NCI-H2081 treated with DMSO at 0.1 percent for 48 hours (cell line): ENCODE measurements at places on chromosomes 5 and 9.

DNA sequence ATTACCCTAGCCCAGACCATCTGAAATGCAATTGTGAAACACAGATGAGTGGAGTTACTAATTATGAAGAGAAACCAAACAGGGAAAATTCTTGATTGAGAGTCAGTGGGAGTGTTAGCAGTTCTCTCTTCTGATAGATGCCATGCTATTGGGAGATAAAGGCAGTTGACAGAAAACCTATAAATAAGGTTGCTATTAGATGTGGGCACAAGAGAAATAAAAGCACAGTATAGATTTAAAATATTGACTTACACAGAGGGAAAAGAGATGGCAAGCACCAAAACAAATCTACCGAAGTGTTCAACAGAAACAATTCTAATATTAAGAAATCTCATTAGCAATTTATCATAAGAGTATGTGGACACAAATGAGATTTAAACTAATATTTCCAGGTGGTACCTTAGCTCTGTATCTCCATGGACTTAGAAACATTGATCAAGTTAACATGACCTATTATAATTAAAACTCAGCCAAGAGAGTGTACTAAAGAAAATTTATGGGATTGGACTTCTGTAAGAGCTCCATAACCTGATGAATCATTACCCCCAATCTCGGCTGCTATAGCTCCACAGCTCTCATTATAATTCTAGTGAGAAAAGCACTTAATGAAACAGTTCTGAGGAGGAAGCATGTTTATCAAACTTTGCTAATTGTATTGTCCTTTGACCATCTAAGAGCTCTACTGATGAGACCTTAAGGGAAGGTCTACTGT is 665.0 kb upstream of the RIOK2 start:
- DNase-seq, result no peak

DNA sequence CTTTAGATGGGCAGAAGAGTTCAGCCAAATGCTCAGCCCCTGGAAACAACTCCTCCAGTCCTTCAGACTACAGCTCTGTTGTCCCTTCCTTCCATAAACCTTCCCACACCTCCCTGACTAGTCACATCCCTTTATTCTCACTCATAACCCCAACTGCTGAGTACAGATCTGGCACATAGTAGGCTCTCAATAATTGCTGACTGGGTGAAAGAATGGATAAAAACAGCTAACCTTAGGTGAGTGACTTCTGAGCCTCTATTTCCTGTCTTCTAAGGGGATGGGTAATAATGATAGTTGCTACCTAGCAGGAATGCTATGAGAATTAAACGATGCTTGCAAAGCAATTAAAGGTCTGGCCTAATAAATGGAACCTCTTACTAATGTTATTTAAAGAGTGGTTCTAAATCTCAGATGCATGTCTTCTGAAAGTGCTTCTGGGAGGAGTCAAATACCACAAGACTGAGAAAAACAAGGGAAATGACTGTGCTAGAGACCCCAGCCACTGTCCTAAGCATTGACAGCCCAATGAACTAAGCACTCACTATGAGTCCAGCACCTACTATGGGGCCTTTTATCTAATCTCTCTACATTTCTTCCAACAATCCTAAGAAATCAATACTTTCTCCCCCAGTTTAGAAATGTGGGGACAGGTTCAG is 2.5 kb upstream of the NR6A1 start:
- DNase-seq, result no peak

DNA sequence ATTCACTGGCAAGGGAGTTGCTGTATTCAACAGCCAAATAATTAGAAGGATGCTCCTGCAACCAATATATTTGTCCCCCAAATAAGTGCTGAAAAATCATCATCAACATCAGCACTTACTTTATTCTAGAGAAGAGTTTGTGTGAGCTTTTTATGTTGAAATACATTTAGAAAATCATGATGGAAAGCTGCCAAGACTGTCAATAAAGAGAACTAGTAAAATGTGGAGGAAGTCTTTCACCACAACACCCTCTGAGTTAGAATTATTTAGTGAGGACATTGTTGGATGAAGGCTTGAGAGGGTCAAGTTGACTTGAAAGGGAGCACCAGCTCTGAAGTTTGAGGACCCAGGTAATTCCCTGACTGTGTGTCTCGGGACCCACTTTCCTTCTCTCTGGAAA is 100.2 kb upstream of the TBCA start:
- DNase-seq, result no peak

GRCh38 chr9:21399956-21400355 is 9.0 kb upstream of the IFNA8 start:
- DNase-seq, result no peak

DNA sequence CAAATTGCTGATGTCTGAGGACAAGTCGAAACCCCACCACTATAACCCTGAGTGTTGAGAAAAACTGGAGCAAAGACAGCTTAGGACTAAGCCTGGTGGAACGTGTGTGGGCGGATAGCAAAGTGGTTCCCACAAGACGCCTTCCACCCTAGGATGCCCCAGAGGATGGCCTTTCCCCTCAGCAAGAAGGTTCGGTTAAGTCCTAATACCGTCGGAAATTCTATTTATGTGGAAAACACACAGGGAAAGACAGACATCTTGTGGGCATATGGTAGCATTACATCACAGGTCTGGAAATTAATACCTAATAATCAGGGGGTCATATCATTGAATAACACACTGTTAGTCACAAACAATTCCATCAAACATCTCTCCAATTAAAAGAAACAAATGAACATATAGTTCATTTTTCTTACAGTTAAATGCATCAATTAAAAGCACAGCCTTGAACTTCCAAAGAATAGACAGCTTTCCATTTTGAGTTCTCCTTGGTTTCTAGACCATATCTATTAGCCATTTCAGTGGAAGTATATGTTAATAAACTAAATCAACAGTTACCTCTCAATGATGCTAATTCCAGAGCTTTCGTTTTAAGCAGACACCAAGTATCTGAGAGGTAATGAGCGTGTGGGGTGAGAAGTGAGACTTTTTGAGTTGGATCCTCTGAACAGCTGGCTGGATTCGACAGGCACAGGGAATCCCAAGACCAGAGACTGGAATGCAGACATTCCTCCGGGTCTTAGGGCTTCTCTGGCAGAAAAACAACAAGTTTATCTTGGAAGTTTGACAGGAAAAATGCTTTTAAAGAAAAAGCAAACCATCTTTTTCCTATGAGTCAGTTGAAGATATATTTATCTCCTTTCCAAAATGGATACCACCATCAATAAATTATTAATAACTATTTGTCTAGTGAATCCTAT is 2.9 kb upstream of the ICE1 start:
- peak; percentile 35 for DNase-seq

DNA sequence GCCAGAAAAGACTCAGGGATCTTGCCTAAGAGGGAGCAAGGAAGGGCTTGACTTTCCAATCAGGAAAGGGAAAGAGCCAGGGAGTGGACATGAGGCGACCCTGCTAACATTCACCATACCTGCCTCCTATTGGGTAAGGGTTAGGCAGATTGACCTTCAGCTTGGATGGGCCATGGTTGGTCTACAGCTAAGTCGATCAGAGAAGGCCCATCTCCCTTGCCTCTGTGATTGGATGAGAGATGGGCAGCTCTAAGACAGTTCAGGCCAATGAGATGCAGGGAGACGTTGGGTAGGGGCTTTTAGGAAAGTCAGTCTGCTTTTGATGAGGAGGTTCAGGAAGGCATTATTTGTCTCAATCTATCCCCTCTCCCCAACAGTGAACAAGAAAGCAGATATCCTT is 135.0 kb upstream of the STC2 start:
- no peak for DNase-seq

DNA sequence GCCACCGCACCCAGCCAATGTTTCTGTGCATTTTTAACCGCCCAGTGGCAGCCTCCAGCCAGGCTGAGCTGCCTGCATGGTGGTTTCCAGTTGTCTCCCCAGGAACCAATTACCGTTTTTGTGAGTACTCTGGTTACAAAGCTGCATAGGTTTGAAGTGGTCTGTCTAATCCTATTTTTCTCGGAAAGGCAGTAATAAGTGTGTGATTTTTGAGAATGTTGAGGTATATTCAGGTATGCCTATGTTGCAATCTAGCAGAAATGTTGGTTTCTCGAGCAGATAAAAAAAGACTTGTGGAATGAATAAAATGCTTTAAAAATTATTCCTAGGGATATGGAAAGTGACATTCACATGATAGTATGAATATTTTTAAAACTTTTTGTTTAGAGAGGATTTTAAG is 41.5 kb upstream of the ANKH start:
- no peak for DNase-seq

DNA sequence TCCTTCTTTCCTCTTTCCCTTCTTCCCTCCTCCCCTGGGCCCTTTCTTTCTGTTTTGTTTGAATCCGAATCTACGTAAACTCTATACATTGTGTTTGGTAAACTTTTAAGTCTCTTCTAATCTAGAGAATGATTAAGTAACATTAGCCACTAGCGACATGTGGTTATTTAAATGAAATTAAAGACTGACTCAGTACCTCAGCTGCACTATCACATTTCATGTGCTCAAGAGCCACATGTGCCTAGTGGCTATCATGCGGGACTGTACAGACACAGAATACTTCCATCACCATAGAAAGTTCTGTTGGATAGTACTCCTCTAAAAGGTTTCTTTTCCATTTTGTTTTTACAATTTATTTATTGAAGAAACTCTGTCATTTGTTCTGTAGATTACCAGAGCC is 29.0 kb downstream of the DCTN4 start:
- DNase-seq, result no peak

GRCh38 chr5:180296771-180297170 is 4.9 kb upstream of the MAPK9 start:
- no peak for DNase-seq

DNA sequence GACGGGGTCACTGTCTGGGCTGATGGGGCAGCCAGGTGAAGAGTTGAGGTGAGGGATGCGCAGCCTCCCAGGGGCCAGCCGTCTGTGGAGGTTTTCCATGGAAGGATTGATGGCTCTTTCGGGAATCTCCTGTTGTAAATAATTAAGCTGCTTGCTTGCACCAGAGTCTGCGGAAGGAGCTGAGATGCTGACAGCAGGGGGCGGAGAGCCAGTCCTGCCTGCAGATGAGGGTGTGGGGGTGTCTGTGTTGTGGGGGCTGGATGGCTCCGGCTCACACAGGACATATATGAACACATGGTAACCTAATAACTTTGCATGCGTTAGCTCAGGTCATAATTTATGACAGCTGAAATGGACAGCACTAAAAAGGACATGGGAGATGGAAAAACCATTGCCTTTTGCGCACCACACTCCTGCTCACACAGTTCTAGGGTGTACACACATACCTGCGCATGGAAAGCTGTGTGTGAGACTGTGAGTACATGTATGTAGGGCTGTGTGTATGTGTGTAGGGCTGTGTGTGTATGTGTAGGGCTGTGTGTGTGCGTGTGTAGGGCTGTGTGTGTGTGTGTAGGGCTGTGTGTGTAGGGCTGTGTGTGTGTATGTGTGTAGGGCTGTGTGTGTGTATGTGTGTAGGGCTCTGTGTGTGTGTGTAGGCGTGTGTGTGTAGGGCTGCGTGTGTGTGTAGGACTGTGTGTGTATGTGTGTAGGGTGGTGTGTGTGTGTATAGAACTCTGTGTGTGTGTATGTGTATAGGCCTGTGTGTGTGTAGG is 36.8 kb upstream of the SEMA4D start:
- no peak for DNase-seq

GRCh38 chr5:11851416-11851815 is 52.8 kb downstream of the CTNND2 start:
- DNase-seq, result no peak

- peak; percentile 59 for DNase-seq
These were observed 36.1 kb downstream of the CAAP1 start for GRCh38 chr9:26856413-26857032.

DNA sequence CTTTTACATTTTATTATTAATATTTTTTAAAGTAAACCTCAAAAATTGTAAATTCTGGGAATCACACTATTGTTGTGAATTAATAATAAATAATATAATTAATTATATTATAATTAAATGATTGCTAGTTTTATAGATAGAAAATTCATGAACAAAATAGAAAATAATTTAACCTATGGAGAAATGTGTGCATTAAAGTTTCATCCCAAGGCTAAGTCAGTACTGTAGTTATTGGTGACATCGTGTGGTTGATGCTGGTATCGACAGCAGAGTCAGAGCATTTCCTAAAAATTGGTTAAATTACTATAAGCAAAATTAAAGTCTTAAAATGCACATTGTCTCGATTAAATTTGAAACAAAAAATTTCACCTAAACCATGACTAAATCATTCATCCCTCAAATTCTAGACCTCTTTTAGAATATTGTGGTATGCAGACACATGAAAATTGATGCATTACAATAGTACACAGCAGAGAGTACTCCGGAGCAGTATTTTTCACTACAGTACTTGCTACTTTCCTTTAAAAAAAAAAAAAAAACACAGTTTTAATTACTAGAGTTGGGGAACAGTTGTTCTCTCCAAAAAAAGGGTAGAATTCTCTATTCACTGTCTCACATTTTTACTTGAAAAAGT is 73.9 kb downstream of the RORB start:
- no peak for DNase-seq

- DNase-seq, result no peak
These were observed 159.6 kb downstream of the MAPKAP1 start for GRCh38 chr9:125547368-125547767.

GRCh38 chr5:96945144-96945897 is 9.4 kb downstream of the LNPEP start:
- no peak for DNase-seq

- no peak for DNase-seq
These were observed 210.3 kb upstream of the TBC1D2 start for GRCh38 chr9:98465799-98466198.

- DNase-seq, result no peak
These were observed 524.4 kb upstream of the CHD1 start for GRCh38 chr5:99453196-99453595.

GRCh38 chr9:133493428-133493827 is 14.5 kb upstream of the SLC2A6 start:
- DNase-seq, result no peak

GRCh38 chr5:128225245-128226030 is 141.9 kb downstream of the SLC12A2 start:
- DNase-seq, result no peak

DNA sequence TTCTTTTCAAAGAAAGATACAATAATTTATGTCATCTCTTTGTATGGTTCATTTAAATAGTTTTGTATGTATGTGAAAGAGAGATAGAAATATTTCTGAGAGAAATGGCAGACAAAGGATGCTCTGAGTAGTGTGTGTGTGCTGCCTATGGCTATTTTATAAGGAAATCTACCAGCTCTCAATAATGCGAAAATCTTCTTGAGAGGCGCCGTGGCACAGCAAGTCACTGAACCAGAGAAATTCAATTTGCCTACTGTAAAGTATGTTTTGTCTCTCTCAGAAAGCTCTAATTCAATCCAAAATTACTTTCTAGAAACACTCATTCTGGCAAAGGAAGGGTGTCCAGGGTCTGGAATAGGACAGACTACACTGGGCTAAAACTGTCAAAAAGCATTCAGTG is 1981.1 kb downstream of the EFNA5 start:
- no peak for DNase-seq

GRCh38 chr9:36597412-36598178 is 24.9 kb downstream of the MELK start:
- no peak for DNase-seq

GRCh38 chr9:90684736-90685135 is 42.1 kb upstream of the DIRAS2 start:
- DNase-seq, result no peak

- DNase-seq, result no peak
These were observed 18.4 kb downstream of the SLC6A18 start for GRCh38 chr5:1243487-1244130.

GRCh38 chr5:178426326-178427130 is 163.7 kb downstream of the COL23A1 start:
- no peak for DNase-seq
